Activated naive CD4-positive, alpha-beta T cell treated with Interleukin-2 at 50 U/mL for 16 hours (primary cell): ENCODE measurements at places on chromosomes 6 and 20.
A peak's percentile ranks its signal among the peaks of the same experiment; 100 is the strongest.

DNA sequence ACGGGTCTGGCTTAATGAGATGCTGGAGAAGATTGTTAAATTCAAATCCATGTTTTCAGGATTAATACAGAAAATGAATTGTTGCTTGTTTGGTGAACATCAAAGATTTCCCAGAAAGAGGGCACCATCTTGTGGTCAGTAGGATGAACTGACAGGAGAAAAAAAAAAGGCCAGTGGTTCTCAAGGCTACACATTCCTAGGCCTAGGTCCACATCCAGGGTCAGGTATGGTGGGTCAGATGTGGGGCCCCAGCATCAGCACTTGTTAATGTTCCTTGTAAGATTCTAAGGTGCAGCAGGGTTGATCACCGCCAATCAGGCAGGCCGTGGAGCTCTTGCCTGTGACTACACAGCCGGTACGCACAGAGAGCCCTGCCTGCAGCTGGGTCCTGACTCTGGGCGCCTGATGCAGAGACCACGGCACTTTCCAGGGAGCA, 34.0 kb upstream of the FOXO3 start:
- DNase-seq, result no peak

- no peak for DNase-seq
Observed at GRCh38 chr6:186340-186965, 105.8 kb upstream of the DUSP22 start.

DNA sequence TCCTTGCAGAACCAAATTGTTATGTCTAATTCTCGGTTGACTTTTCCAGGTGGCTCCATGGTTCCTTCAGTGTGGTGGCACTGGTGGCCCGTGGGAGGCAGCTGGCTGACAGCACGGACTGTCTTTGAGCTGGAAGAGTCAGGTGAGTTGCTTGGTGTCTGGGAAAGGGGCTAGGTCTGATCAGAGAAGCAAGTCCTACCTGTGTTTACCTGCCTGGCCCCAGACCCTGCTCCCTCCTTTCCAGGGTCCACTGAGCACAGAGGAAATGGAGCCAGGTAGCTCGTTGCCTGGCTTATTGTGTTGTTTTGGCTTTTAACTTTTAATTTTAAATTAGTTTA, 111.8 kb downstream of the BANF2 start:
- no peak for DNase-seq

- DNase-seq, result no peak
Observed at GRCh38 chr20:37902504-37903313, at the start of gene VSTM2L. VSTM2L (plus strand) TSS chr20:37903127; CDS start chr20:37903351, 224 bp downstream.

DNA sequence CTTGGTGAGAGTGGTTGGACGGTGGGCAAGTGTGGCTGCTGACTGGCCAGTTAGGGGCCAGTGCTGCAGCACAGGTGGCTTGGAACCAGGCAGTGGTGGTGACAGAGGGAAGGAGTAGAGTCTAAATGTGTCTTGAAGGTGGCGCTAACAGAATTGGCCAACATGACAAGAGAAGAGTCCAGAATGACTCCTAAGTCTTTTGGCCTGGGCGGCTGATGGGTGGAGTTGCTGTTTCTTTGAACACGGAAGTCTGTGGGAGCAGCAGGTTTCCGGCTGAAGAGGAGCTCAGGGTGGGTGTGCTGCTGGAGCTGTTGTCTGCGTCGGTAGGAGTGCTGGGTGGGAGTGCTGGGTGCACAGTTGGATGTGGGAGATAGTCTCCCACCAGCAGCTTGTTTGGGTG, 10.1 kb downstream of the LSM14B start:
- no peak for DNase-seq

- no peak for DNase-seq
Observed at GRCh38 chr20:23296841-23297701, 53.5 kb upstream of the NXT1 start.

DNA sequence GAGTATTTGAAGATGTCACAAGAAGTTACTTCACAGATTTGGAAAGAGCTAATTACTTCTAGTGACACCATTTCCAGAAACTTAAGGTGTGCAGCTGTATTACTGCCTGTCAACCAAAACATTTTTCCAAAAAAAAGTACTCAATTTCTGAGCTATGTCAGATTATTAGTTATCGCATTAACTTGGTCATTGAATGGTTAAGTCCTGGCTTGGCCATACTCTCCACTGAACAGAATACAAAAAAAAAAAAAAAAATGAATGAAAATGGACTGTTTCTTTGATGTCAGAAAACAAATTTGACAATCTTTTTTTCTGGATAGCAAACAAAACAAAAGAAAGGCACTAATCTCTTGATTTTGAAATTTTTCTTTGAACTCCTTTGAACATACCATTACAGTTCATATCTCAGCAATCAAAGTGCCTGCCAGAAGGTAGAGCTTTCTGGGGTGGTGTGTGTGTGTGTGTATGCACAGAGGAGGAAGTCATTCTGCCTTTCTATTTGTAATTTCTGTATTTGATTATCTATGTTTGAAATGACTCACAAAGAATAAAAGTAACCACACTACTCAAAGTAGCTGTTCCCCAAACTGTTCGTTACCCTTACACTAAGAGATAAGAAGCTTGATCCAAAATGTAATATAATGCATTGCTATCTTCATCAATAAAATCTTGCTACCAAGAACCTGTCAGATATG, 210.8 kb upstream of the FUT9 start:
- no peak for DNase-seq

DNA sequence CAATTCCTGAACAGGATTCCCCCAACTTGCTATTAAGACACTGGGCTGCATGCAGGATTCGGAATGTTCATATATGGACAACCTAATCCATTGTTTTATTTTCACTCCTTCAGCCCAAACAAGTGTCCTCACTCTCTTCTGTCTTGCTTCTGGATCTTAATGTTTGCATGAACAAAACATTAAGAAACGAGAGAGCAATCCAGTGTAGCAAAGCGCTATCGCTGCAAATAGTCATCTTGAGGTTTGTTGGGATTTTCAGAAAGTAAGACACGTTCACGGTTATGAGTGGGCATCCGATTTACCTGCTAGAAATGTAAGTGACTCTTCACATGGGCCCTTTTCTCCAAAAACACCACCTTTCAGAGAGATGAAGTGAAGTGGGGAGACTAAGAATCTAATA, 156.4 kb downstream of the MBOAT1 start:
- no peak for DNase-seq

- no peak for DNase-seq
Observed at GRCh38 chr6:105357165-105357564, 45.7 kb downstream of the PREP start.

DNA sequence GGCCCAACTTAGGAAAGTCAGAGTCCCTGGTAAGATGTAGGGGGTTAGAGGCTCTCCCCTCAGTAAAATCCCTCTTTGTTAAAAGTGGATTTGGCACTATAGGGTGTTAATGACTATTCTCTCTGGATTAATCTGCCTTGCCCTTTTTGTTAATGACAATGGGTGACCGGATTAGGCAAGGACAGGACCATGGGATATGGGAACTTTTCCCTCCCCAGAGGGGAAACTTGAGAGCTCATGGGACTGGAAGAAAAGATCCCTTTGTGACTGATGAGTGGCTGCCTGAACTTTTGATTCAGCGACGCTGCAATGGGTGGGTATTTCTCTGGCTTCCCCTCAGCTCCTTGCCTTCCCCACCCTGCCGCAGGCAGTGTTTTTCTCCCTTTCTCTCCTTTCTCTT, 12.2 kb upstream of the TAAR9 start:
- DNase-seq, result no peak

GRCh38 chr6:138597336-138597735, 98.0 kb upstream of the NHSL1 start:
- no peak for DNase-seq

DNA sequence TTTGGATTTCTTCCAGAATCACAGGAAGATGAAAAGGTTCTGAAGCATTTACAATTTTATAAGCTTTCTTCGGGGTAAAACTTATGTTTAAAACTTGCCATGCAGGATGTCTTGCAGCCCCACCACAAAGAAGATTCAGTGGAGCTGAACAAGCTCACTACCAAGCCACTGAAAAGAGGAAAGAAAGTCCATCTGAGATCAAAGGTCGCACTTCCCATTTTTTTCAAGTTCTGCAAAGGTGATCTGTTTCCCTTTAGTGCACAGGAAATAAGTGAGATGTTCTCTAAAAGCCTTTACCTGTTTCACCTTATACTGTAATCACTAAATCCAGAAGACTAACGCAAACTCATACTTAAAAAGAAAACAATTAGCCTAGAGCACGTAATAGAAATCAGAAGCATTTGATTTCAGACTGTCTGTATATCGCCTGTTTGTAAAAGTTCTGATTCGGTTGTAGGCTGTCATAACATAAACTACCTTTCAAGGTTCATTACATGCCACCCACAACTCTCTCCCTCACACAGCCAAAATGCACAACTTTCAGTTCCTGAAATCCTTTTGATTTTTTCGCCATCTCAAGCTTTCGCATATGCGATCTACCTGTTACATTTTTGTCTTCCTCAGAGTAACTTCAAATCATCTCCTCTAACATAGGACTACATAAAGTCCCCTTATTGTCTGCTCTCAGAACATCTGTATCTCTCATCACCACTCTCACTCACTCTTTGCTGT, 1.8 kb downstream of the ECHDC1 start:
- no peak for DNase-seq

GRCh38 chr6:139112146-139112545, 22.7 kb upstream of the HECA start:
- DNase-seq, result no peak

GRCh38 chr6:101544286-101544685, 150.8 kb downstream of the GRIK2 start:
- no peak for DNase-seq

- DNase-seq, result no peak
Observed at GRCh38 chr6:68328156-68328555, 306.9 kb upstream of the ADGRB3 start.

GRCh38 chr6:169034516-169035167, 219.0 kb downstream of the THBS2 start:
- DNase-seq, result no peak

DNA sequence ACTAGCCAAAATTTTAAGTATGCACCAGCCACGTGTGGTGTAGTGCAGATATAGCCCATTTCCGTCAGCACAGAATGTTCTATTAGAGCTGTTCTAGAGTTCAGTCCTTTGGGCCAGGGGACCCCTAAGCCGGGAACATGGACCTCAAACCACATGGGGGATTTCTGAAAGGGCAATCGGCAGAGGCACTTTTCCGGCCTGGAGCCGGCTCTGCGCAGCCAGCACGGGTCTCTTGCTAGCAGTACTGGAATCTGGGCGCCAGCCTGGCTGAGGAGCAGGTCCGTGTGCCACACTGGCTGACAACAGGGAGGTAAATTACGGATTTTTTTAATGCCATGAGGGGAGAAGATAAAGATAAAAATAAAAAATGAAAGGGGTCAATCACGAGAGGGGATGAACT, 120.5 kb downstream of the SULF2 start:
- no peak for DNase-seq

- no peak for DNase-seq
Observed at GRCh38 chr6:136148051-136148450, 102.1 kb downstream of the MTFR2 start.

DNA sequence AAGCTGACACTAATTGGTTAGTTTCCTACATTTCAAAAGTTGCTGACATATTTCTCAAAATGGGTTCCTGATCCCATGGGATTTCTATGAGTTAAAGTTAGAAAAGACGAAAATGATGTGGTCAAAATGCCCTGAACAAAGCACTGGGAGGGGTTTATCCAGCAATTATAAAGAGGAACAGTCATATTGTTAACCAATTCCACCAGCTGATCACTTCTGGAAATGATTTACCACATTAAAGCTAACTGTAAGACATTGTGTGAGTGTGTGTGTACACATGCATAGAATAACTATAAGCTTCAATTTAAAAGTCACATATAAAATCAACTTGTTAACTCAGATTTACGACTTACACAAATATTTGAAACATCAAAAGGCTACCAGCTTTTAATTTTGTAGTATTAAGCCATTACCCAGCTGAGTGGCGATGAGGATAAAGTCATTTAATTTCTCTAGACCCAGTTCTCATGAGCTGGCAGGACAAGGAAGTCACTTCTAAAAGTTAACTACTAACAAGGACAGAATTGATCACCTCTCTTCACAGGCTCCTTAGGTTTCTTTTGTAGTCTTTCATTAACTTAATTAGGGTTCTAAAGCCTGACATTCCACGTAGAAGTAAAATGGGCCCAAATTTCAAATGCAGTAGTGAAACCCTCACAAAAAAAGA, 40.4 kb downstream of the MAN1A1 start:
- DNase-seq, result no peak

- no peak for DNase-seq
Observed at GRCh38 chr6:73802366-73802765, 106.4 kb downstream of the CD109 start.

- no peak for DNase-seq
Observed at GRCh38 chr6:13682346-13682745, 29.3 kb downstream of the RANBP9 start.

GRCh38 chr6:166112580-166112979, 55.1 kb downstream of the TBXT start:
- no peak for DNase-seq

DNA sequence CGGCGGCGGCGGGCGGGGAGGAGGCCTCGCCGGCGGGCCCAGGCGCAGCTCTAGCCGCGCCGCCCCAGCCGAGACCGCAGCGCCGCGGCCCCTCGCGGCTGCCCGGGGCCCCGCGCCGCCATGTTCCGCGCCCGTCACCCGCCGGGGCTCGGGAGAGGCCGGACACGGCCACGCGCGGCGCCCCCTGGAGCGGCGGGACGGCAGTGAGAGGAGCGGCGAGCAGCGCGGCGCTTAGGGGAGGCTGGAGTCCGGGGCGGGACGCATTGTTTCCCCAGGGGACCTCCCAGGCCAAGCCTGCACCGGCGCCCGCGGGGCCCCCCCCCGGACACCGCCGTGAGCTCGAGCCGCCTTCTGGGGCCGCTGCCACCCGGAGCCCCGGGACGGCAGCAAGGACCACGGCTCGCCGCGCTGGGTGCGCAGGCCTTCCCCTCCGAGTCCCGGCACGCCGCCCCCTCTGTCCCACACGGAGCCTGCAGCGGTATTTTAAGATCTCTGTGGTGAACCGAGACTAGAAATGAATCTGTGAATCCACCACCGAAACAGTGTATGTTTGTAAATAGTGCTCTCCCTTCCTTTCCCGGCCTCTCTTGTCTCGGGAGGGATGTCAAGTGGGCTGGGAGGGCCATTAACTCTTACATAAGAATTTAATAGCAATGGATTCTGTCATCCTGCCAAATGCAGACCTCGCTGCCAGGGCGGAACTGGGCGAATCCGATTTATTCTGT, 424 bp upstream of the KIF13A start:
- peak; percentile 43 for DNase-seq

DNA sequence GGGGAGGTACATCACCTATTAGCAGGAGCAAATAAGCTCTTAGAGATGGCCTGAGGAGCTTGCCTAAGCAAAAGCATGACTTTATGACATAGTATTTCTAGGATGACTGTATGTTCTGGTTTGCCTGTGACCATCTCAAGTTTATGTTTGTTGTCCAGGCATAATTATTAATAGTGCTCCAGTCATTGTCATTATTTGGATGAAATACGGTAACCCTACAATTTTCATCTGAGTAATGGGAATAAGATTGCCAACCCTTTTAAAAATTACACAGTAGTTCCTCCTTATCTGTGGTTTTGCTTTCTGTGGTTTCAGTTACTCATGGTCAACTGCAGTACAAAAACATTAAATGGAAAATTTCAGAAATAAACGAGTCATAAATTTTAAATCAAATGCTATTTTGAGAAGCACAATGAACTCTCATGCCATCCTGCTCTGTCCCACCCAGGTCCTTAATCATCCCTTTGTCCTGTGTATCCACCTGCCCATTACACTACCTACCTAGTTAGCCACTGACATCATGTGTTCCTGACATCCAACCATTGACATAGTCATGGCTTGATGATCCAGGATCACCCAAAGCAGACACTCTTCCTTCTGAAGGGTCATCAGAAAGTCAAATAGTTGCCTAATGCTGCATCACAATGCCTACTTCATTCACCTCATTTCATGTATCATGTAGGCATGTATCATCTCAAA, 27.0 kb upstream of the TFB1M start:
- DNase-seq, result no peak

- no peak for DNase-seq
Observed at GRCh38 chr6:53466257-53466656, 78.6 kb downstream of the GCLC start.
